ENCODE measurements at places on chromosomes 3 and 15. TPM values are rescaled to one million over a fixed set of nuclear protein-coding genes. Genes with fewer than 3 reads are reported as not detected.

CRYGS gene
- total RNA-seq: 1.2 TPM

HHLA2 gene
- total RNA-seq: not detected

ASTE1 gene
- total RNA-seq: 7.1 TPM

CPEB1 gene
- total RNA-seq: not detected

CYFIP1 gene
- total RNA-seq: 113 TPM

UPK1B gene
- 20.1 TPM for total RNA-seq

HDDC3 gene
- total RNA-seq: 37.6 TPM

NEIL1 gene
- 10.7 TPM for total RNA-seq

Data from nasal cavity respiratory epithelium epithelial cell of viscerocranial mucosa (primary cell).